ENCODE measurements at places on chromosomes 6 and 20.

GRCh38 chr6:38445925-38446324 is 193.8 kb downstream of the BTBD9 start:
- DNase-seq, result no peak

DNA sequence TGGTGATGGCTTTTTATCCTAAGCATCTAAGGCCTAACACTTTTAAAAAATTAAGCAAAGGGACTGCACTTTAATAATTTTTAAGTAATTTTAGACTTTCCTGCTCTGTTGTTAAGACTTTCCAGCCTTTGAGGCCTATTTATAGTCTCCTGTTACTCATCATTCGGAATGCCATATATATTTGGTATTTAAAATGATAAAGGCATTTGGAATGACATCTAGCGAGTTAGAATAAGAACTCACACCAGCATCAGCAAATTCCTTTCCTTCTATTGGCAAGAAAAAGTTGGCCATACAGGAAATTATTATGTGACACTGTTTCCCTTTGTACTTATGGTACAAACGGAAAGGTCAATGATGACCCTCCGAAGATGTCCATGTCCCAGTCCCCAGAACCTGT is 88.1 kb upstream of the STMND1 start:
- no peak for DNase-seq

- DNase-seq, result no peak
Measured at GRCh38 chr6:166623318-166623717, 3.7 kb downstream of the RPS6KA2 start.

- no peak for DNase-seq
Measured at GRCh38 chr6:21722510-21722909, 129.0 kb downstream of the SOX4 start.

- no peak for DNase-seq
Measured at GRCh38 chr6:139533573-139534471, 159.4 kb upstream of the CITED2 start.

GRCh38 chr6:109498052-109498451 is 15.0 kb upstream of the ZBTB24 start:
- DNase-seq, result no peak

- DNase-seq, result no peak
Measured at GRCh38 chr6:40743690-40744446, 156.7 kb upstream of the LRFN2 start.

DNA sequence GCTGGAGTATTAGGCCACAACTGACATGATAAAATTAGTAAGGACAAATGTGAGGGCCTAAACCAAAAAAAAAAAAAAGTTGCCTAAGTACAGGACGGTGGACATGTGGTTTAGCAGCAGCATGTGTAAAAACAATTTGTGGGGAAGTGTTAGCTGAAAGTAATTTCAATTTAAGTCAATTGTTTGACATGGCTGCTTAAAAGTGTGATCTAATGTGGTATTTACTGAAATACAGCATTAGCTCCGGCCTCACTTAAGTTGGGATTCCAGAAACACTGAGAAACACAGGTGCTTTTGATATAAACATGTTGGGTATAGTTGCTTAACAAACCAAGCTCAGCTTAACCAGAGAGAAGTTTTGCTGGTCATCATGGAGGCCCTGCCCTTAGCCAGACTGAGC is 119.7 kb downstream of the FYN start:
- no peak for DNase-seq

DNA sequence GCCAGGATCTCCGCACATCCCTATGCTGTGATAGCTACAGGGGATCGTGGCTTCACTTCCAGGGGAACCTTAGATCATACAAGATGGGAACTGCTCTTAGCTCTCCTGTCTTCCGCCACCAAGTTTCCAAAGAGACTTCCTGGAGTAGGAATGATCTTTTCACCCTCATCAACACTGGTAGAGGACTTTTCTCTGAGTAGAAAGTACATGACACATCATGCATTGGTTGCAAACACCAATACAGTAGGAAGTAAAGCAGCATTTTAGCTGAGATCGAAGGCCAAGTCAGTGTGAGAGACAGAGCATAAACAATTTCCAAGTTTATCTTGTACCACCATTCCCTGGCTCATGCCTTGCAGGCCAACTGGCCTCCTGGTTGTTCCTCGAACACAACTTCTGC is 113.1 kb upstream of the NEDD9 start:
- no peak for DNase-seq

- no peak for DNase-seq
Measured at GRCh38 chr20:25281541-25281991, 33.7 kb downstream of the PYGB start.

- DNase-seq, result no peak
Measured at GRCh38 chr6:126217497-126217896, 122.4 kb upstream of the CENPW start.

- DNase-seq, result no peak
Measured at GRCh38 chr20:10555393-10555792, 118.4 kb downstream of the JAG1 start.
